ENCODE measurements at places on chromosomes 2 and 18.

GRCh38 chr2:185802926-185803325 is 64.3 kb downstream of the FSIP2 start:
- no peak for DNase-seq

- no peak for DNase-seq
These were observed 10.5 kb downstream of the GDF7 start for GRCh38 chr2:20677301-20678085.

DNA sequence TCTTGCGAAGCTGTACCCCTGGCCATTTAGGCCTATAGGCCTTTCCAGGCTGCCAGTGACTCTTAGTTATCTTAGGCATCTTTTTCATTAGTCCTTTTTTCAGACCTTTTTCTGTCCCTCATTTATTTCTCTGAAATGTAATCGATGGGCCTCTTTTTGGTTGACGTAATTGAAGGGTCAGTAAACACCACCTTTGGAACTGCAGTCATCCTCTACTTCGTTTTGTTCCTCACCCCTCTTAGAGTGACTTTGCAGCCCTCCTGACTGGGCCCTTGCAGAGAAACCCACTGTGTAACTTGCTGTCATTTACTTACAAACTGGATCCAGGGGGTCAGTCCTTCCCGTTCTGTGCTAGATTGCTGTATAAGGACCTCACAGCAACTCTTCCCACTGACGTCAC is 23.2 kb downstream of the CENPO start:
- no peak for DNase-seq

GRCh38 chr2:122939796-122940195 is 1085.3 kb upstream of the CNTNAP5 start:
- DNase-seq = no peak

DNA sequence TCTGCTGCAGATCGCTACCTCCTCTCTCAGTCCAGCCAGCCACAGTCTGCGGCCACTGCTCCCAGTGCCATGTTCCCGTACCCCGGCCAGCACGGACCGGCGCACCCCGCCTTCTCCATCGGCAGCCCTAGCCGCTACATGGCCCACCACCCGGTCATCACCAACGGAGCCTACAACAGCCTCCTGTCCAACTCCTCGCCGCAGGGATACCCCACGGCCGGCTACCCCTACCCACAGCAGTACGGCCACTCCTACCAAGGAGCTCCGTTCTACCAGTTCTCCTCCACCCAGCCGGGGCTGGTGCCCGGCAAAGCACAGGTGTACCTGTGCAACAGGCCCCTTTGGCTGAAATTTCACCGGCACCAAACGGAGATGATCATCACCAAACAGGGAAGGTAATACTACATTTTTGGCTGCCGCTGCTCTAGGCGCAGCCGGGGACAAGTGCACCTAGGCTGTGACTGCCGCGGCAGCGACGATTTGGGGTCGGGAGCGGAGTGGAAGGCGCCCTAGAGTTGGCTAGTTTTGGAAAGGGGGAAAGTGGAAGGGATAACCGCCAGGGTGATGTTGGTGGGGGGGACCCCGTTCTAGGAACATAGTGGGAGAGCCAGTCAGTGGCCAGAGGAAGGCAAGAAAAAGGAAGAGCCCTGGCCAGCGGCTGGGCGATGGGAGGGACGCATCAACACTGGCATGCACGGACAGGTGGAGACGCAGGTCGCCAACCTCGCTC is 776 bp downstream of the TBR1 start:
- DNase-seq = no peak

DNA sequence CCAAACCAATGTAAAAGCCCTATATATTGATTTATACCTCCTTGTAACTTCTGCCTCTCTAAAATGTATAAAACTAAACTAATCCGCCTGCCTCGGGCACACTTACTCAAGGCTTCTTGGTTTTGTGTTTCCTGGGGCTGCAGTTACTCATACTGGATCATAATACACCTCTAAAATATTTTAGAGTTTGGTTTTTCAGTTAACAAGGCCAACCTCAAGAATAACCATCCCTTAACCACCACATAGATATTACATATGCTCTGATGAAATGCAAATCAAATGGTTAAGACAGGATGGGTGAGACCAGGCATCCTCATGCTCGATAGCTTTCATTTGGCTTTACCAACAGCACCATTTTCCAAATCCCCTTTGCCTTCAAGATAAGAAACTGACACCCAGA is 46.4 kb downstream of the UXS1 start:
- DNase-seq = no peak

GRCh38 chr2:129431881-129432280 is 547.6 kb upstream of the RAB6C start:
- DNase-seq = no peak

DNA sequence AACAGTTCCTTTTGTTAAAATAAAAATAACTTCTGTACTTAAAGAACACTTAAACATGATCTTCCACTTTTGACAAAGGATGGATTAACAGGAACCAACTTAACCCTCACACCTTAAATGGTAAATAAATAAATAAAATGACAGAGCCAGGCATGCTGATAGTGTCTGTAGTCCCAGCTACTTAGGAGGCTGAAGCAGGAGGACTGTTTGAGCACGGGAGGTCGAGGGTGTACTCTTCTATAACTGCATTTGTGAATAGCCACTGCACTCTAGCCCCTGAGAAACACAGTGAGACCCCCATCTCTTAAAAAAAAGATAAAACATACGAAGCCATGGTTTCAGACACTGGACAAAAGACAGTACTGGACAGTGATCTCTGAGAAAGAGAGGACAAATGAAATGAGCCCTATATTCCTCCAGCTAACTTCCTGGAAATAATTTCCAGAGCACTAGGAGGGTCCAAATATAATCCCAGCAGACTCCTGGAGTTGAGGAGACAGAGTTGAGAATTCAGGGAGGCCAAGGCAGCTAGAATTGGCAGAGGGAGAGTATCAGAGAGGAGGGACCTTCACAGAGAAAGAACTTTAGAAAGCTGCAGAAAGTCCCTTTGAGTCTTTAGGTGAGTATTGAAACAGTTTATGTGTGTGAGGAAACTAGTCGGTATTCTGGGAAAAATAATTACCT is 17.4 kb downstream of the PPP4R1 start:
- no peak for DNase-seq

DNA sequence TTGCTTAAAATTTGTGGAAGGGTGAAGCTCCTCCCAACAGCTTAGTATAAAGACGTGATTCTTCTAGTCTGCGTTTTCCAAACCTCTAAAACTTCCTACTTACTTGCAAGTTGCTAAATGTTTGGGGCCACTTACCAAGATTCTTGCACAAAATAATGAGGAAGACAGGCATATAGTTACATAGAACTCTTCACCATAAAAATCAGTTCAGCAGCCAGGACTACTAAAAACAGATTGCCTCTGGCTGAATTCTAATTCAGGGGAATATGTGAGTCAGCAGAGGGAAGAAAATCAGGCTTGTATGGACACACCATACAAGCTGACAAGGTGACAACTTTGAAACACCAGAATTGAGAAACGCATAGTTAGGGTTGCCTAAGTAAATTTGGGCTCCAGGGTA is 2.8 kb upstream of the PEX13 start:
- no peak for DNase-seq

DNA sequence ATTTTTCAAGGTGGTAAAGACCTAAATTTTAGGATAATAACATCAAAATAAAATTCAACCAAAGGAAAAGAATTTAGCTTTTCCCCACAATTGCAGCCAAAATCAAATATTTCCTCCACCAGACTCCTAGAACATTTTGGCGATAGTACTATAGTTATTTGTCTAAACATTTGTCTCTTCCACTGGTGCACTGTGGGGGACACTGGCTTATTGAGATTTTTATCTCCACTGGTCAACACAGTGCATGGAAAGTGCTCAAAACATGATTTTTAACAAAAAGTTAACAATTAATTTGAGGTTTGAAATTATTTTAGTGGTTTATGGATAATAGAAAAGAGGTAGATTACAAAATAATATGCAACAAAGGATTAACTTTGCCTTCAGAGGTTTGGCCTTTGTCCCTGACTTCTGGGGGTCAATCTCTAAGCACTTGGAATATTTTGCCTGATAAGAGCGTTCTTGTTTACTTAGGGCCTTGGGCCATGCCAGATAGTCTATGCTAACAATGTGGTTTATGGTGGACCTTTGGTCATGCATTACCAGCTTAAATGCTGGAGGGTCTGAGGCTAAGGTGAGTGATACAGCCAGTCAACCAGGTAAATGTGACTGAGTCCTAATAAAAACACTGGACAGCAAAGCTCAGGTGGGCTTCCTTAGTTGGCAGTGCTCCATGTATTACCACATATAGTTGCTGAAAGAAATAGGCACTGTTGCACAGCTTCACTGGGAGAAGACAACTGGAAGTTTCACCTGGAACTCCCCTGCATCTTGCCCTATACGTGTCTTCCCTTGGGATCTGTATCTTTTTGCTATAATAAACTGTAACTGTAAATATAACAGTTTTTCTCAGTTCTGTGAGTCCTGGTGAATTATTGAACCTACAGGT is 67.2 kb upstream of the SATB2 start:
- no peak for DNase-seq

- DNase-seq = no peak
These were observed 750 bp upstream of the RMP24 start for GRCh38 chr18:35971661-35972196.

GRCh38 chr2:14628901-14629300 is 3.6 kb upstream of the LRATD1 start:
- DNase-seq = no peak

DNA sequence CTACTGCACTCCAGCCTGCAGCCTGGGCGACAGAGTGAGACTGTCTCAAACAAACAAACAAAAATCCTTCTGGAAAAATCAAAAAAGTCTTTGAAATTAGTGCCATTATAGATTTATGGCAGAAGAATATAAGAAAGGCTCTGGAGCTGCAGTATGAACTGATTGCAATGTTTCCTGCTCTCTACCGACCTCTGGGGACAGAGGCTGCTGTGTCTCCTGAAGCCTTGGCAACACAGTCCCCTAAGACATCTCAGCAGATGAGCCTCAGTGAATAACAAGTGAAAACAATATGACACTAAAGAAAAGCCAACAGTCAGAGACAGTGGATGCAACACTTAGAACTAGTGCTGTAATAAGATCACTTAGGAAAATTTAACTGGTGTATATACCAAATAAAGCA is 494.9 kb upstream of the LRATD1 start:
- DNase-seq = no peak

- DNase-seq = no peak
These were observed 32.7 kb upstream of the HPCAL1 start for GRCh38 chr2:10269711-10270610.

DNA sequence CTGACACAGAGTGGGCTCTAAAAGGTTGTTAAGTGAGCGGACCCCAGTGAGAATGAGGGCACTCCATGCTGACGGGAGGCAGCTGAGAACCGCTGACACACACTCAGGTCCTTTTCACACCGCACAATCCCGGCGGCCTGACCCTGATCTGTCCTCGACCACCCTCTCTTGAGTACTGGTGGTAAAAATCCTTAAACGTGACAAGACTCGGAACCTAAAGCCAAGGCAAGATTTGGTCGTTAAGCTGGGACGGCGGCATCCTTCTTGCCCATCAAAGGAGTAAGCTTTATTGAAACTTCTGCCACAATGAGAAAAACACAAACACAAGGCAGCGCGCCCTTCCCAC is 569 bp downstream of the TMX3 start:
- no peak for DNase-seq

DNA sequence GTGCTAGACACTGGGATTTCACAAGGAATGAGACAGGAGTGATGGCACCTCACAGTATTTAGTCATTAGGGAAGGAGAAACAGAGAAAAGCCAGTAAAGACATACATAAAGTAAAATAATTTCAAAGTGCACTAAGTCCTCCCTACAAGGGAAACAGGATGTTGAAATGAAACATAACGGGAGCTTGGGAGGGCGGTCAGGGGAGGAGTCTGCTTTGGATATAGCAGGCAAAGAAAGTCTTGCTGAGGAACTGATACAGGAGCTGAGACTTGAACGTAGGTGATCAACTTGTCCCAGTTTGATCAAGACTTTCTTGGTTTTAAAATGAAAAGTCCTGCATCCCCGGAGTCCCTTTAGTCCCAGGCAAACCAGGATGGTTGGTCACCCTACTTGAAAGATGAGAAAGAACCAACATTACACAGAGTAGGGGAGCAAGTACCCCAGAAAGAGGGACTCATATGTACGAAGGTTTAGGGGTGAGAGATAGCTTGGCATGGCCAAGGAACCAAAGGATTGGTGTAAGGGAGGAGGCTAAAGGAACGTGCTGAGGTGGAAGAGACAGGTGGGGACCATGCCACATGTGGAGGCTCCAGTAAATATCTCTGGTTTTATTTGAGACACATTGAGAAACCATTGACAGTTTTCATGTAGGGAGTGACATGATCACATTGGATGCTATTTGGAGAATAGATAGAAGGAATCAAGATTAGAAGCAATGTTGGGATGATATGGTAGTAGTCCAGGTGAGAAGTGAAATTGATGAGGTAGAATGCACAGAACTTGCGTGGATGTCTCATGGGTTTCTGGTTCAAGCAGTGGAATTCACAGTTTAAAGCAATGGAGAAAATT is 28.4 kb downstream of the FBXO48 start:
- DNase-seq = no peak

- DNase-seq = no peak
These were observed 167.9 kb downstream of the CTIF start for GRCh38 chr18:48706731-48707130.

GRCh38 chr2:159963700-159964099 is 98.7 kb downstream of the PLA2R1 start:
- DNase-seq = no peak

DNA sequence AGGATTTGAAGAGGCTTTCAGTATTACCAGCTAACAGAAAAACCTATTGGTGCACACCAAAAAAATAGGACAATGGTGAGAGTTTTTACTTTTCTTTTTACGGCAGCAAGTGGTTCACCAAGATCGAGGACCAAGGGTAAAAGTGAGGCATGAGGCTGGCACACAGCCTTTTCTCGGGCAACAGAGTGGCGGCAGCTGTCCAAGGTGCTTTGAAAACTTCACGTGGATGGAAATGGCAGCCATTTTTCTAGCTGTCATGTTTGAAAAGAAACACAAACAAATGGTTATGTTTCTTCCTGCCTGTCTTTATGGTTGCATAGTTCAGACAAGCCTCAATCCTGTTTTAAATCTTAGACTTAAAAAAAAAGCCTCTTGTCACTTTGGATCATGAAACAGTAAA is 812.5 kb upstream of the CHAC2 start:
- no peak for DNase-seq

DNA sequence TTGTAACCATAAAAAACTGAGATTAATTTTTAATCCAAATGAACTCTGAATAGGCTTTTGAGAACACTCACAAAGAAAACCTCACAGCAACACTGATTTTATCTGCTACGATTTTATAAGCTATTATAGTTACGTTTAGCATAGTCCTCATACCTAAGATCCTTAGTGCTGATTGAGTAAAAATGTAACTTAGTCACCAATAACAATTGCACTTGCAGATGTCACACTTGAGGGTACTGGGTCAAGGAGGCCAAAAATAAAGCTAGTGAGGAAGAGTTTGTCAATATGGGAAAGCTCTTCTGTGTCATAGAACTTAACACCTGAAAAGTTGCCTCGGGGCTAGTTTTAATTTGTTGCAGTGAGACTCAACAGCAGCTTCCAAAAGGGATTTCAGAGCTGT is 706.5 kb upstream of the FAM98A start:
- no peak for DNase-seq
